ENCODE measurements at places on chromosomes 5 and 9. TPM values are rescaled to one million over a fixed set of nuclear protein-coding genes. Genes with fewer than 3 reads are reported as not detected.

DNA sequence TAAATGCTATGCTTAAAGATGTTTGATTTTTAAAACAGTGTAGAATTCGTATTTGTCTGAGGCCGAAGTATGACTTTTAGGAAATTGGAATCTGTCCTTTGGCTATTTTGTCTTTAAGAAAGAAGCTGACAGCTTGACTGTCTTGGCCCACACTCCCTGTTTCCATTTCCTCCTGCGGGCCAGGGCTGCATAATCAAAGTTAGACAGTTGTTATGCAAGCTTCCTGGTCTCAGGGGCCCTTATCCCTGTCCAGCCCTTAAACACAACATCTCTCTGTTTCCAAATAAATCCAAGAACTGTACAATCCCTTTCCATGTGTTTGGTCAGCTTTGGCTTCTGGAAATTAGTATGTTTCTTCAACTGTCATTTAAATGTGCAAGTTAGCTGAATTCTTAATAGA is 54.6 kb upstream of the ECM2 start:
- peak; percentile 90 for DNase-seq

DNA sequence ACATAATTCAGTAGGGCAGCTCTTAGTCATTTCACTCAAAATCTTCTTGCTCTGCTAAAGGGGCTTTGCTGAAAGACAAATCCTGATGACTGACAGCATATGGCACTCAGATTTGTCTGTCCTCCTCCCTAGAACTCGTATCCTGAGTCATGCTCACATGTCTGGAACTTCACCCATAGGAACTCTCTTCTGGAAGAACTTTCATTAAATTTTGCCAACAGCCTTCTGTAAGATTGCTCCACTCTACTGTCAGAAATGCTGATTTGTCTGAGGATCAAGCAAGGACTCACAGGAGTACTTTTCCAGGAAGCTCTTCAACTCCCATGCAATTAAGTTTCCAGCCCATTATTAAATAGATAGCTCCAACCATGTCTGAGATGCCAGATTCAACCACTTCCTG is 59.8 kb upstream of the SNX2 start:
- DNase-seq: no peak

DNA sequence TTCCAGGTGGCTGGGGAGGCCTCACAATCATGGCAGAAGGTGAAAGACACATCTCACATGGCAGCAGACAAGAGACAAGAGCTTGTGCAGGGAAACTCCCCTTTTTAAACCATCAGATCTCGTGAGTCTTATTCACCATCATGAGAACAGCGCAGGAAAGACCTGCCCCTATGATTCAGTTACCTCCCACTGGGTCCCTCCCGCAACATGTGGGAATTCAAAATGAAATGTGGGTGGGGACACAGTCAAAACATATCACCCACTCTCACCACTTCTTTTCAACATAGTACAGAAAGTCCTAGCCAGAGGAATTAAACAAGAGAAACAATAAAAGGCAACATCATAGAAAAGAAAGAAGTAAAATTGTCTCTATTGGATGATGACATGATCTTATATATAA is 223.4 kb upstream of the SLC24A2 start:
- no peak for DNase-seq

DNA sequence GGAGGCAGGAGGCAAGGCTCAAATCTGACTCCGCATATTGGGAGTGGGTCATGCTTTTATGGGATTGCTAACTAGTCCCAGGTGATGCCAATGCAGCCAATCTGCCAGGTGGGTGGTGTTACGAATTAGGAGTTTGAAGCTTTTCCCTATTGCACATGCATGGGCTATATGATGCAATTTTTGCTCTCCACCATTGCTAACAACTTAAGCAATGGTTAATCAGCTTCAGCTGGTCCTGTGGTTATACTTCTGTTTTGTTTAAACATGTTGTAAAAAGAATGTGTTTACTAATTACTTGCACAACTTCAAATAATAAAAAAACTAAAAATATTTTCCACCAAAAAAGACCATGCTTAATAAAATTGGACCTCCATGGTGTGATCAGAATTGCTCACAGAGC is 55.7 kb downstream of the SHC3 start:
- DNase-seq: no peak

GRCh38 chr5:126851501-126852011 is 74.6 kb downstream of the LMNB1 start:
- peak; percentile 56 for DNase-seq

- peak; percentile 72 for DNase-seq
Observed at GRCh38 chr5:126503602-126504104, 80.4 kb downstream of the GRAMD2B start.

- no peak for DNase-seq
Observed at GRCh38 chr5:168746893-168747640, 167.9 kb upstream of the PANK3 start.

DNA sequence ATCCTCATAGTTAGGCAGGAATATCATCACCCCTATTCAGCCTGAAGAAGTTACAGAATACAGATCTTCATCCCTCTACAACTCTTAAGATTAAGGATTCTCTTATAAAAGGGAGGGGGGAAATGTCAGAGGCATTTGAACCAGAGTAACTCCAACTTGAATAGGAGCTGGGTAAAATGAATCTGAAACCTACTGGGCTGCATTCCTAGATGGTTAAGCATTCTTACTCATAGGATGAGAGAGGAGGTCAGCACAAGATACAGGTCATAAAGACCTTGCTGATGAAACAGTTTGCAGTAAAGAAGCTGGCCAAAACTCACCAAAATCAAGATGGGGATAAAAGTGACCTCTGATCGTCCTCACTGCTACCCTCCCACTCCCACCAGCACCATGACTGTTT is 14.4 kb downstream of the FREM1 start:
- no peak for DNase-seq

DNA sequence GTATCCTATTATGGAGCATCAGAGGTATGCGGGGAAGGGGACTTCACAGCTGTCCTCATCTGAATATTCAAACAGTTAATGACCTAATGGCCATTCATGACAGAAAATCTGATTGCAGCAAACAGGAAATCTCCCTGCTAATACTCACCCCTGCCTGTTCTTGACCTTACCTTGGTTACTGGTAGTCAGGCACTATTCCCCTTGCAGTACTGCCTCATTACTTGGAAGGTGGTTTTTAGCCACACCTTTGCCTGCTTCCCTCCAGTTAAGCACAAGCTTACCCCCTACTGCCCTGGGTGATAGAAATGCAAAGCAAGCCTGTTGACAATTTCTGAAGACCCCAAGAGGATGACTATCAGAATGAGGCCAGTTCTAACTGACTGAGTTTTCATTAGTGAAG is 332.4 kb downstream of the NTRK2 start:
- DNase-seq: no peak

- DNase-seq: no peak
Observed at GRCh38 chr5:39432696-39433530, 8.1 kb upstream of the DAB2 start.

- DNase-seq: no peak
Observed at GRCh38 chr9:129368444-129368978, 190.4 kb upstream of the IER5L start.

DNA sequence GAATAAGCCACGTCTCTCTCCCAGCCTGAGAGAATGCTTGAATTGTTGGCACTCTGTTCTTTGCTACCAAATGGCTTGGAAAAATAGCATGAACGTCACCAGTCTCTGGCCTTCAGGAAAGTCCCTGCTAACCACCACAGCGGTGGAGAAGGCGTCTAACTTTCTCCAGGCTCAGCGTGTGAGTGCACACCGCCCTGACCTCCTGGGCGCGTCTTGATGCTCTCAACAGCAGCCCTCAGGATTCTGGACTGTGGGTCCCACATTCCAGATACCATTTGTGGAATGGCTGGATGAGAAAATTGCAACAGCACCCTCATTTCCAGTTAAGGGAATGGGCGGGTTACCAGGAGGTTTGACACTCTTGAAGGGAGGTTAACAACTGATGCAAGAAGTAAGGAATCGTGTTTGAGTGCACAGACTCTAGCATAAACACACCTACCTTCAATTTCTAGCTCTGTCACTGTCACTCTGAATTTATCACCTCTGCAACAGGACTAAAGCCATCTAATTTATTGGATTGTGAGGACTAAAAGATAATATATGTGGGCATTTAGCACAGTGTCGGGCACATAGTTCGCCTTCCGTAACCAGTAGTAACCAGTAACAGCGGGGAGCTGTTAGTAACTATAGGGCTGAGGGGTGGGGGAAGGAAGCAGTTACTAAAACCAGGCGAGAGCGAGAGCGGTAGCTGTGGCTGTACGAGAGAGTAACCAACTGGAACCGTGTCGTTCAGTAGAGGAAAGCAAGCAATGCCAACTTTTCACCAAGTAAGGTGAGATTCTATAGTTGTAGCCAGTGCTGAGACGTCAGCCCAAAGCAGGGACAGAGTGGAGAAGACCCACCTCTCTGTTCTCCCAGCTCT is 807 bp upstream of the PLGRKT start:
- peak; percentile 6 for DNase-seq

The GOLM1 gene
- total RNA-seq: 42.3 TPM

The PCDHGA4 gene
- total RNA-seq: 7.0 TPM

The INSL6 gene
- not detected for total RNA-seq

The TUSC1 gene
- total RNA-seq: 9.2 TPM

The WDR31 gene
- 6.2 TPM for total RNA-seq

The CDX1 gene
- total RNA-seq: 0.43 TPM

The STOM gene
- total RNA-seq: 470 TPM

The CARD6 gene
- 13.5 TPM for total RNA-seq

The NOXA1 gene
- total RNA-seq: 10.1 TPM
